ENCODE measurements at places on chromosomes 3 and 15.

- DNase-seq, result no peak
These were observed 52.1 kb upstream of the P3H2 start for GRCh38 chr3:190172751-190173150.

GRCh38 chr15:90607361-90607760, 77.6 kb downstream of the CRTC3 start:
- no peak for DNase-seq

GRCh38 chr3:31416980-31417379, 115.7 kb upstream of the STT3B start:
- no peak for DNase-seq

DNA sequence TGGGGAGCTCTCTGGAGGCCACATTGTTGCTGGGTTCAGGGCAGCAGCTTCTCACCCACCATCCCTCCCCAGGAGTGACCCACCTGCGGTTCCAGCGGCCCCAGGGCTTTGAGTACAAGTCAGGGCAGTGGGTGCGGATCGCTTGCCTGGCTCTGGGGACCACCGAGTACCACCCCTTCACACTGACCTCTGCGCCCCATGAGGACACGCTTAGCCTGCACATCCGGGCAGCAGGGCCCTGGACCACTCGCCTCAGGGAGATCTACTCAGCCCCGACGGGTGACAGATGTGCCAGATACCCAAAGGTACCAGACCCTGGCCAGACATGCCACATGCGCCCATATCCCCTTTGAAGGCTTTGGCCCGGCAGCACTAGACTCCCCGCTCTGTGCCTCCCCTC, 26.1 kb downstream of the SHF start:
- DNase-seq, result no peak

DNA sequence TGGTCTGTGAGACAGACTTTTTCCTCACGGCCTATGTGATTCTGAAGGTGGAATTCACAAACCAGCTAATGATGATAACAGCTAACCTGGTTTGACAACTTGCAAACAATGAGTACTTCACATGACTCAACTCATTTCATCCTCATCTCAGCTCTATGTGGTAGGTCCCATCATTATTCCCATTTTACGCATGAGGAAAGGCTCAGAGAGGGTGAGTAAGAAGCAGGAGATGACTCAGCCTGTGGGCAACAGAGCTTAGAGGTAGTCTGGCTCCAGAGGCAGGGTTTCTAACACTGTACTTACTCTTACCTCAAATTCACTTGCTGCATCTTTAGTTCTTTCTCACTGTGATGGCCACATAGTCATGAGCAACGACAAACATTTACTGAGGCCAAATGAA, 25.8 kb upstream of the PSMD6 start:
- no peak for DNase-seq

DNA sequence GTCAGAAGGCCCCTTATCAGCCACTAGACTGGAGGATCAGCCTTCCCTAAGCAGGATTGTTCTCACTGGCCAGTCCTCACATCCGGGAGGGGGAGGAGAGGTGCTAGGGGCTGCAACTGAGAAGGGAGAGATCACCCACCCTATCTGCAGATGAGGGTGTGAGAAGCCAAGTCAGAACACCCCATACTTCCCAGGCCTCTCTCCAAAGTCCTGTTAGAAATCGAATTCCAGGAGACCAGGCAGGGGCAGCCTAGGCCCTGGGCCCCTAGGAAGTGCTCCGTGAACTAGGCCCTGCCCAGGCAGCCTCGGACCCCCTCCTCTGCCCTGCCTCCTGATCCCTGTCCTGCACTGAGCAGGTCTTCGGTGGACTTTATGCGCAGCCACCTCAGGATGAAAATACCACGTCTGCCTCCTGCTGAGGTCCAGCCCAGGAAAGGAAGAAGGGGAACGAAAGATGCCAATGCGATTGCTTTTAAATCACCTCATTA, 933 bp downstream of the DZIP1L start:
- DNase-seq, result no peak

- no peak for DNase-seq
These were observed 25.7 kb downstream of the FYCO1 start for GRCh38 chr3:45969953-45970352.

DNA sequence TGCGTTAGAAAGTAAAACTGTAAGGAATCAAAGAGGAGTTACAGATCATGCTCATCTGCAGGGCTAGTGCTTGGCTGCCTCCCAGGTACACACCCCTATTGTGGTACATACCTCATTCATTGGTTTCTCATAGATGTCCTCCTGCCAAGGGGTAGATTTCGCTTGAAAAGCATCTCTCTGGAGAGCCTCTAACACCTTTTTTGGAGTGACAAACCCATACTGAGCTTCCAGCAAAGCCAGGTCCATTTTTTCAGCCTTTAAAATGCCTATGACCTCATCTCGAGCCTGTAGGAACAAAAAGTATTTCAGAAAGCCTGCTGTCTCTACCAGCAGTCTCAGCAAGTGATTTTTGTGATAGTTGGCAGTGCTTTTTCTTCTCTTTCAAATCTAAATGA, 112.1 kb downstream of the CMSS1 start:
- DNase-seq, result no peak

DNA sequence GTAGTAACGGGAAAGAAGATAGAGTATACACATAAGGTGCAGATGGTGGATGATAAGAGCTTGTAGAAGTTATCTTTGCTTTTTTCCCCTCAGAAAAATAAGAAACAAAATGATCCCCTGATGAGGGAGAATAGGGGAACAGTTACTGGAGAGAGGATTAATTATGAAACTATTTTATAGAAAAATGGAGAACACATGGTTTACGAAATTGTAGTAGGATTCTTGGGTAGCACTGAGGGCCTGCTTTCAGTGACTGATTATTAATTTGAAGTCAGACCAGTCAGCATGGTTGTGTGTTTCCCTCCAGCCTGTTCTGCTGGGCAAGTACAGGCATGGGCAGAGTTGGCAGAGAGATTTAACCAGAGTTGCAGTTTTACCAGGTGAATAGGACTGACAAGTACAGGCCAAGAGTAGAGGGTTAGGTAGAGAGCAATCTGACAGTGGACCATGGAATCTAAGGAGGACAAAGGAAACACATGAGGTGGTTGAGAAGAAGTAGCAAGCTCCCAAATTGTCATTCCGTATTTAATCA, 5.9 kb downstream of the SLC49A4 start:
- no peak for DNase-seq

DNA sequence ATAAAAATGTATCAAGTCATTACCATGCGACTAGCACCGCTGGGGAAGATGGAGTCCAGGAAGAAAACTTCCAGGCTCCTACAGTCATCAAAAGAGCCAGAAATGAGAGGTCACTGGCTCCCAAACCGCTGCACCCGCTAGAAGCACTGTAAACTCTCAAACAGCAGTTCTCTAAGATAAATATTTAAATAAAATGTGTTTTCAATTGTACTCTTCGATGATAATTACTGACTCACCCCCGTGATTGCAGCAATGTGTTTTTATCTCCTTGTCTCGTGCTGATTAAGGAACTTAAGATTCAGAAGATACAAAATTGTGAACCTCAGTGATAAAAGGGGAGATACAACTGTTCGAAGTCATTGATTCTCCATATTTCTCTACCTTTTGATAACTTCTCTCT, 45.8 kb upstream of the FOXP1 start:
- no peak for DNase-seq

DNA sequence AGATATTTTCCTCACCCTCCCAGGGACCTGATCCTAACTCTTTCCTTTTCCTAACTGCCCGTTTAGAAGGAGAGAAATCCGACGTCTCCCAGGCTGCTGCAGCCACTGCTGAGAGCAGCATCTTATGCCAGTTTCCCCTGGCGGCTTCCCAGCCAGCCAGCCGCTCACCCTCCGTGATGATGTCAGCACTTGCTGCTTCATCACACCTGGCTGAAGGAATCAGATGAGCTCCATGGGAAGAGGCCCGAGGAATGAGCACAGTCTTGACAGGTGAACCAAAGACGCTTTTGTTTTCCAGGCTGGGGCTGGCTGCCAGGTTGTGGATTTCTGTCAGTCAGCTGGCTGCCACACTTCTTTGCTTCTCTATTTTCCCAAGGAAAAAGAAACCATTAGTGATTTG, 445.1 kb upstream of the RBMS3 start:
- DNase-seq, result no peak

DNA sequence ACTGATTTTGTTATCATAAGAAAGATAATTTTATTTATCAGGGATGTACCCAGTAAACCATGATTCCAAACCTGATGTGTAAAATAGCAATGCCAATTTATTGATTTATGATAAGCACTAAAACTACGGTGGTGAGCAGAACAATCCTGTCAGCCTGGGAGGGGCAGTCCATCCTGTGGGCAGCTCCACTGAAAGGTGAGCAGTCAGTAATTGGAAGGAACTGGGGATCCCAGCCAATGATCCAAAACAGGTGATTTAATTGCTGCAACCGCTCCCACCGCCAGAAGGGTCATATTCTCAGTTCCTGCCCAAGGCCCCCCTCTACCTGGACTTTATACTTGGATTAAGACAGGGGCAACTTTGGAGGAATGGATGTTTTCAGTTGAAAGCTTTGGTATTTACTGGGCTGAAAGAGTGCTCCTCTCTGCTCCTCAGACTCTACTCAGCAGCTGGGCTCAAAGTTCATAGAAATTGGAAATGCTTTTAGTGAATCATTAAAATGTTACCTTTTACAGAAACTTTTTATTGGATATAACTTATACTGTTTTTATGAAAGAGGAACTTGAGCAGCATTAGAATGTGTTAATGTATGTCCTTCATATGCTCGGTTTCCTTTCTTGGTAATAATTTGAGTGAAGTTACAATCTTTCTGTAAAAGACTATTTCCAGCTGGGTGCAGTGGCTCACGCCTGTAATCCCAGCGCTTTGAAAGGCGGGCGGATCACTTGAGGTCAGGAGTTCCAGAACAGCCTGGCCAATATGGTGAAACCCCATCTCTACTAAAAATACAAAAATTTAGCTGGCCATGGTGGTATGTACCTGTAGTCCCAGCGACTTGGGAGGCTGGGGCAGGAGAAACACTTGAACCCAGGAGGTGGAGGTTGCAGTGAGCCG, 198.6 kb upstream of the IL12A start:
- no peak for DNase-seq

GRCh38 chr3:78268716-78269668, 1229.1 kb downstream of the ROBO2 start:
- no peak for DNase-seq

DNA sequence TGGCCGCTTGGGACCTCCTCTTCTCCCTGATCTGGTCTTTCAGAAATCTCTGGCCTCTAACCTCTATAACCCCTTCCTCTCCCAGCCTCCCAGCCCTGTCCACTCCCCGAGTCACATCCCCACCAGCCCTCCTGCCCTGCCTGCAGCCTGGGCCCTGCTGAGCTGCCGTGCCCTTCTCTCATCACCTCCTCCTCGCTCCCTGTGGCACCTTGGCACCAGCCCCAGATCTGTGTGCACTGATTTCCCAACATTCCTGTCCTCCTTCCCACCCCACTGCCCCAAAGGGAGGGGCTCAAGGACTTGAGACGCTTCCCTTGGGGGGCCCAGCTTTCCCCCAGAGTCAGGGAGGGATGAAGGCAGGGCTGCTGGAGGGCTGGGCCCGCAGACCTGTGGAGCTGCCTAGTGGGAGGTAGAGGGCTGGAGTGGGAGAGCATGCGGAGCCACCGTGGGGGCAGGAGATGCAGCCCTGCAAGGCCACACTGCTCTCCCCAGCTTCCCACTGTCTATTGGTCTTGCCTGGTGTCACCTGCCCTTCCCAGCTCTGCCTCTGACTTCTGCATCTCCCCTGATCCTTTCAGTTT, 42.7 kb downstream of the EXOG start:
- no peak for DNase-seq

- DNase-seq, result no peak
These were observed 670 bp upstream of the ACAP2 start for GRCh38 chr3:195443391-195443989.

DNA sequence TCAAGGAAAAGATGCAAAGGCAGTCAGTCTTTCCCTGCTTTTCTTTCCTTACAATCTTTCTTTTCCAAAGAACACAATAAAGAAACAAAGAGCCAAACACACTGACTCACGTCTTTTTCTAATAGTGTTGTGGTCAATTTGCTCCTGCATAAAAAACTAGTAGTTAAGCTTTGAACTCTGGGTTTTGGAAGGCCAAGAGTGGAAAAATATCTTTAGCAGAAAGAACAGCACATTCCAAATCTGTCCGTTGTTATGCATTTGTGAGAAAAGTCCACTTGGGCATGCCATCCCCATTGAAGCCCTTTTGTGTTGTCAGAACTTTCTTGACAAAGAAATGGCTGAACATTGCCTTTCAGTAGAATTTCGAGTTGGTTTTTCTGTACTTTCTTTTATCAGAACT, 18.2 kb downstream of the COL8A1 start:
- no peak for DNase-seq

GRCh38 chr3:18743761-18744160, 318.6 kb upstream of the SATB1 start:
- DNase-seq, result no peak

DNA sequence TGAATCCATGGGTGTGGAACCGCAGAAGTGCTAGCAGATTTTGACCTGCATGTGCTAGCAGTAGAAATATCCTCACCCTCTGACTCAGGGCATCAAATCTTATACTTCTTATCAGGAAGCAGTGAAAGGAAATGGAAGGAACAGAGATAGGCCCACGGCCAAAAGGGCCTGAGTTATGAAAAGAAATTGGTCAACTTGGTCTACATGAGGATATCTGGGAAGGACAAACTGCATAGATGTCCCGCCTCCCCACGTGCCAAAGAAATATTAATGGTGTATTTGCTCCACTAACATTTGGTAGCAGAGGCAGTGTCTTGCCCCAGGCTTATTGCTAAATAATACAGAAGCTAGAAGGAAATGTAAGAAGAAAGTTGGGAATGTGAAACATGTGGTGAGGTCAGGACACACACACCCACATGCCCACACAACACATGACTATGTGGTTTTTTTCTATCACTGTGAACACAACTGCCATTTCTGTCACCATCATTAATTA, 93.6 kb upstream of the COL8A1 start:
- no peak for DNase-seq

DNA sequence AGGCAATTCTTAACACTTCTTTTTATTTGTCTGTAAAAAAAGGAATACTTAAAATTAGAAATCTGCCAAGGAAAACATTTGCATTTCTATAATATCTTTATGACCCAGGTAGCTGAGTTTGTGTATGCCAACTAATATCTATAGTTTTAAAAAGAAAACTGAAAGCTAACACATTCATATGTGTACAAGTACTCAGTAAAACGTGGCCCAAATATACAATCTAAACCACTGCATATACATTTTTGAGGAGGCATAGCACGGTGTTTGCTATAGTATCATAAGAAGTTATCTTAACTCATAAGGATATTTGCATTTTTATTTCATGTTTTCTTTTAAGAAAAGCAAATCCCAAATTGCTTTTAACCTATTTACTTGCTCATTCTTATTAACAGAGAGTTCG, 172.7 kb downstream of the ZBTB20 start:
- DNase-seq, result no peak

- no peak for DNase-seq
These were observed 1012.8 kb upstream of the ALCAM start for GRCh38 chr3:104353951-104354350.

DNA sequence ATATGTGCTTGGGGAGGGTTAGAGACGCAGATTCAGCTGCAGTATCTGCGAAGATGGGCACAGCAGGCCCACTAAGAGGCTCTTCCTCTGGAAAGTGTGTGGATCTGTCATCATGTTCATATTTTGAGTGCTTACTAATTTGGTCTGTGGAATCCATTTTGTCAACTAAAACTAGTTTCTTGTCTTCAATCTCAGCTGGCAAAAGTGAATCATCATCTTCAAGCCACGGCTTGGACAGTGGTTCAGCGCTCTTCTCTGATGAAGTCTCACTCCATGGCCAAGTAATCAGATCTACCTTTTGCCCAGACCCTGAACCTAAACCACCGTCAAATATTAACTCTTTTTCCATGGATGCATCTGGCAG, 76.2 kb downstream of the IMPG2 start:
- DNase-seq, result no peak

GRCh38 chr3:143210141-143210540, 90.6 kb downstream of the CHST2 start:
- no peak for DNase-seq

Data from activated T-helper 1 cell treated with anti-CD3 and anti-CD28 coated beads, Interleukin-2, amount 50 U/mL, for 16 hours (primary cell).